ENCODE measurements at places on chromosomes 16 and 17.

DNA sequence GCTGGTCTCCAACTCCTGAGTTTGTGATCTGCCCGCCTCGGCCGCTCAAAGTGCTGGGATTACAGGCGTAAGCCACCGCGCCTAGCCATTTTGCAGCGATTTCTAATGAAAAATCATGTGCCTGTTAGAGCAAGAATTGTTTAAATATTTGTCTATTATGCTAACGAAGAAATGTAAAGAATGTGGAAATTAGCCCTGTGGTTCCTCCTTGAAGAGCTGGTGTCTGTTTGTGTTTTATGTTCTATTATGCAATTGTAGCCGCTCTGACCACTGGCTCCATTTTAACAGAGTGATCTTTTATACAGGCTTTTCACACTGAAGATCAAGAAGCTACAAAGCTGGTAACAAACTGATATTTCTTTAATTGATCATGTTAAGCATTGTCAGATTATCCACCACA, 217.3 kb downstream of the USP22 start:
- DNase-seq, result no peak

GRCh38 chr17:70588003-70588402, 418.7 kb downstream of the KCNJ2 start:
- no peak for DNase-seq

- no peak for DNase-seq
These were observed 35.4 kb downstream of the TMEM114 start for GRCh38 chr16:8554881-8555280.

- no peak for DNase-seq
These were observed 44.0 kb downstream of the PLCG2 start for GRCh38 chr16:81823111-81823510.

- no peak for DNase-seq
These were observed 25.3 kb downstream of the UBE2O start for GRCh38 chr17:76427501-76428231.

GRCh38 chr16:12612598-12613101, 191.0 kb downstream of the CPPED1 start:
- no peak for DNase-seq

- no peak for DNase-seq
These were observed 3.5 kb downstream of the ACBD4 start for GRCh38 chr17:45138911-45139532.

DNA sequence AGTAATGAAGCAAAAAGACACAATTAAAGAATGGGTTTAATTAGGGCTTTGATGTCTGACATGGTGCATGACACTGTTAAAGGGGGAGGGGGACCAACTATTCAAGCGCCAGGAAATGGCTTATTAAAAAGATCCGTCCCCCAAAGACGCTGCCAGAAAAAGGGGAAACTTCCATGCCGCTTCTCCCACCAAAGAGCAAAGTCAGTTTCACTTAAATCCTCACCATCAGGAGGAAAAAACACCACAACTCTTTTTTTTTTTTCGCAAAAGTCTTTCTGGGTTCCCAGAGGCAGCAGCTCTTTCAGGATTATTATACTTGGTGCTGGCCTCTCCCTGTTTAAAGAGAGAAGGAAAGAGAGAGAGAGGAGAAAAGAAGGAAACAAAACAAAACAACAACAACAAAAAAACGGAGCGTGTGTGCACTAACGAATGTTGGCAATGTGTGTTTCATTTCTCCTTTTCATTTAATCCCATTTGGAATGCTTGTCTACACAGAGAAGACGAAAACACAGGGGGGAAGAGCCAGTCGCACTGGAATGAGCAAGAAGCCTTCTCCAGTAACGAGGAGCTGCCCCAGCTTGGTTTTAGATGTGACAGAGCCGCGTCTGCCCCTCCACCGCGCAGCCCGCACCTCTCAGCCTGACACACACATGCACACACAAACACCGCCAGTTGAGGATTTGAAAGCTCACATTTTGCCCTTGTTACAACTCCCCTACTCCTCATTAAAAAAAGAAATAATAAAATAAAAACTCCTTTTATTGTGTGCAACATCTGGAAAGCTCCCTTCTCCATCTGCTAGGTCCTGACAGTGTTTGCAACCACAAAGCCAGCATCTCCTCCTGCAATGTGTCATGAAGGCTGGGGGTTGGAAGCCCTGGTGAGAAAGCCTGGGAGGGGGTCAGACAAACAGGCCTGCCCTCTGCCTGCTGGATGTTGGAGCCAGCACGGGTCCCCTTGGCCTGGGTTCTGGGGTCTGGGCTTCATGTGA, 32.7 kb upstream of the AXIN2 start:
- no peak for DNase-seq

DNA sequence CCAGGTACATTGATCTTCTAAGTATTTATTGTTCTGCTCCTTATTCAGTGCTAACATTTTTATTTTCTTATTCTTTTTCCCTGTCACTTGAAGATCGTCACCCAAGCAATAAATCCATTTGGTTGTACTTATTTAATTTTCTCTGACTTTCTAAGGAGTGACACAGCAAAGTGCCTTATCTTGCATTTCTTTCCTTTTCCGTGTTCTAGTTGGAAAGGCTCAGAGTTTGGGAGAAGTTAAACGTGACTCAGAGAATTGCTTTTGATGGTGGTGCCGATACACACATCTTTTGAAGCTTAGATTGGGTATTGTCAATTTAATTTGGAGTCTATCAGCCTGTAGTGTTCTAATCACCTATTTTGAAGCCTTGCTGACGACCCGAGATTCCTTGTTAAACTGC, 72.0 kb downstream of the PITPNC1 start:
- DNase-seq, result no peak

DNA sequence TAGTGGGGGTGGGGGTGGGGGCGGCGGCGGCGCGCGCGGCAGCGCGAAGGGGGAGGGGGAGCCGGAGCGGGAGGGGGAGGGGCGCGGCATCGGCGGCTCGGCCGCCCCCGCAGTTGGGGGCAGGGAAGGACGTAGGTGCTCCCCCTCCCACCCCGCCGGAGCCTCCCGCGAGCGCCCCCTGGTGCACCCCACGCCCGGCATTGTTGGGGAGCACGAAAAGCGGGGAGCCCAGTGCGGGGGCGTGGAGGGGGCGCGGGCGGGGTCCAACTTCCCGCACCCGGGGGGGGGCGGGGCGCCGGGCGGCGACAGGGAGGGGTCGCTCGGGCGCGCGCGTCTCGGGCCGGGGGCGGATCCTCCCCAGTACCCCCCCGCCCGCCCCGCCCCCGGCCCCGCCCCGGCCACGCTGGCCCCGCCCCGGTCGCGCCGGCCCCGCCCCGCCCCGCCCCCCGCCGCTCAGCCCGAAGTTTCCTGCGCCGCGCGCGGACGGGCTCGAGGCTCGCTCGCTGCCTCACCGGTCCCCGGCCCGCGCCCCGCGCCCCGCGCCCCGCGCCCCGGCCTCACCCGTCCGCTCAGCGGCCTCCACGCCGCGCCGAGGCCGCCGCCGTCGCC, at the start of gene CACNA1H:
Gene CACNA1H (plus strand): TSS at position 456 of the 609 bp plus-strand sequence. CDS start 632 bp downstream, outside the sequence.
- peak; percentile 16 for DNase-seq

DNA sequence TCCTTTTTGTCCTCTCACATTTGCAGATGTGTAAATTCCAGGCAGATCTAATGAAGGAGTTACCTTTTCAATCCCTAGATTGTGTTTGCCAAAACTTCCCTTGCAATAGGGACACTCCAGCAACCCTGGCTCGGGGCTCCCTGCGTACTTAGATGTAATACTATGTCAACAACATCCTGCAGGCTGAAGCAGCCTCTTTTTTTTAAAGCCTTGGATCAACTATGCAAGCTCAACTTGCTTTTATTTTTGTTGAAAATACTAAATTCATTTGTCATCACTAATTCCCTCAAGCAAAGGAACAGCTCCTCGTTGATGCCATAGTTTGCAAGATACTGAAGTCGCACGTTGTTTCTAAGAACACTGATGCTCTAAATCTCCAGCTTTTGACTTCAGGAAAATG, 59.1 kb downstream of the GRIN2A start:
- DNase-seq, result no peak

GRCh38 chr17:44780845-44781480, 22.2 kb downstream of the ADAM11 start:
- no peak for DNase-seq

- DNase-seq, result no peak
These were observed 66.2 kb downstream of the NQO1 start for GRCh38 chr16:69660166-69660565.

GRCh38 chr16:4894276-4895150, 42.4 kb downstream of the PPL start:
- no peak for DNase-seq

- DNase-seq, result no peak
These were observed 57.8 kb downstream of the PDPK1 start for GRCh38 chr16:2595393-2596205.

DNA sequence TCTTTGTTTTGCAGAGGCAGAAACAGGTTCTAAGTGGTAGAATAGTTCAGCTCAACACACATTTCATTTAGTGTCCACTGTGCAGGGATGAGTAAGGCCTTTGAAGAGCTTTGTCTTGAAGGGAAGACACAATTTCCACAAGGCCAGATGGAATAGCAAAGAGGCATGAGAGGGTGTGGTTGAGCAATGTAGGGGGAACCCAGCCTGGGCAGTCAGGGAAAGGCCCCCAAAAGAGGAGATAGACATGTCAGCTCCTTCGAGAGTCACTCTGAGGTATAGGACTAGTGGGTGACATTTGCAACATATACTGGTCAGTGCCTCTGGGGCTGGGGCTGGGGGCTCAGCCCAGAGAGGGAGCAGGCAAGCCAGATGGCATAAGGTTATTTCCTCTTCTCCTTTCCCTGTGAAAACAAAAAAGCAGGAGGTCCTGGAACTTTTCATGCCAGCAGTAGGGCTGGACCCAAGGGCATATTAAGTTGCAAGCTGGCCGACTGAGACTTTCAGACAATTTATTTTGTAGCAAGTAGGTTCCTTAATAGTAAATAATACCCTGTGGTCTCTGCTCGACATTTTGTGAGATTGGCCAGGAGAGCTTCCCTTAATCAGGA, 7.1 kb downstream of the ALKBH5 start:
- DNase-seq, result no peak

DNA sequence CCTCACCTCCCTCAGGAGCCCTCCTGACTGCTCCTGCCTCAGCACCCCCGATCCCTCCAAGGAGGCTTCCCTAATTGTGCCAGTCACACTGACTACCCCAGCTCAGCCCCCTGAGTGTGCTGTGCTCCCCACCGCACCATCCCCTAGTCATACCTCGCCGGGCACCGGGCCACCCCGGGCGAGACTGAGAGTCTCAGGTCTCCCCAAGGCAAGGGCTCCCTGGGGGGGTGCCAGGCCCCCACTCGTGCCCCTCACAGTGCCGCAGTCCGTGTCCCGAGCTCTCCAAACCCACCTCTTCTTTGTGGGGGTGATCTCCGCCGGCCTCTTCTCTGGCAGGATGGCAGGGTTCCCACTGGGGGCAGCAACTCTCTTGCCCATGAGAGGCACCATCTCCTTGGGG, 3.2 kb downstream of the TRPV3 start:
- no peak for DNase-seq

GRCh38 chr16:29852654-29853053, 10.4 kb downstream of the CDIPT start:
- DNase-seq, result no peak

DNA sequence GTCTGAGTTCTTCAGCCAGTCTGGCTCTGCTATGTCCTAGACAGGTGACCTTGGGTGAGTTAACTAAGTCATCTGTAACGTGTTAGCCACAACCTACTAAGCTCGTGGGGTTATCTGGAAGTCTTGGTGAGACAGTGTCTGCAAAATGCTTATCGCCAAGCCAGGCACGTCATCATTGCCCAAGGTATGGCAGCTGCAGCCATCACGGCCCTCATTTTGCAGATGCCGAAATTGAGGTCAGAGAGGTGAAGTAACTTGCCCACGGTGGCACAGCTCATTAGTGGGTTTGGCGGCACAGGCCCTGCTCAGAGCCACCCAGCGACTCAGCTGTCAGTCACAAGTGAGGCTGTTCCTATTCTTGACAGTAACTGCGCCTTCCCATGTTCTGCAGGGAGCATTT, 79.8 kb downstream of the CMIP start:
- no peak for DNase-seq

DNA sequence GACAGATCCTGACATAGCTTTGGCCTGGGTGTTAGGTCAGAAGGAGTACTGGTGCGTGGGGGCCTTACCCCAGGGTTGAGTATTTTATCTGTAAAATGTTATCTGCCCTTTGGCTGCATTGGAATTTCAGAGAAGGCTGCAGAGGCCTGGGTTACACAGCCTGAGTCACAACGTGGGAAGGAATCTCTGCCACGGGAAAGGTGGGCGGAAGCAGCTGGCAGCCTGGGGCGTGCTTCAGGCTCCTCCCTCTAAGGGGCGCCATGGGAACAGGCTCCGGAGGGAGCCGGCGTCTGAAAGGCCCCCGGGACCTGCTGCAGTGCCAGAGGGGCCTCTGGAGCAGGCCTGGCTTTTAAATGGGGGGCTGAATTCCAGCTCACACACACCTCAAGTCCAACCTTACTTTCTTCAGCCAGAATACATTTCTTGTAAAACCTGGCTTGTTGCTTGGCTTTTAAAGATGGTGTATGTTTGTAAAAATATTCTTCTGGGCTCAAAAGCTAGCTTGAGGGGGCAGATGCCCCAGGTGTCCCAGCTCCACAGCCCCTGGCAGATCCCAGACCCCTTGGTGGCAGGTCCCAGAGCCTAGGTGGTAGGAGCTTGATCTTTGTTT, 142.2 kb downstream of the RAB11FIP4 start:
- DNase-seq, result no peak

- DNase-seq, result no peak
These were observed 7.3 kb downstream of the FASN start for GRCh38 chr17:82090549-82091263.

DNA sequence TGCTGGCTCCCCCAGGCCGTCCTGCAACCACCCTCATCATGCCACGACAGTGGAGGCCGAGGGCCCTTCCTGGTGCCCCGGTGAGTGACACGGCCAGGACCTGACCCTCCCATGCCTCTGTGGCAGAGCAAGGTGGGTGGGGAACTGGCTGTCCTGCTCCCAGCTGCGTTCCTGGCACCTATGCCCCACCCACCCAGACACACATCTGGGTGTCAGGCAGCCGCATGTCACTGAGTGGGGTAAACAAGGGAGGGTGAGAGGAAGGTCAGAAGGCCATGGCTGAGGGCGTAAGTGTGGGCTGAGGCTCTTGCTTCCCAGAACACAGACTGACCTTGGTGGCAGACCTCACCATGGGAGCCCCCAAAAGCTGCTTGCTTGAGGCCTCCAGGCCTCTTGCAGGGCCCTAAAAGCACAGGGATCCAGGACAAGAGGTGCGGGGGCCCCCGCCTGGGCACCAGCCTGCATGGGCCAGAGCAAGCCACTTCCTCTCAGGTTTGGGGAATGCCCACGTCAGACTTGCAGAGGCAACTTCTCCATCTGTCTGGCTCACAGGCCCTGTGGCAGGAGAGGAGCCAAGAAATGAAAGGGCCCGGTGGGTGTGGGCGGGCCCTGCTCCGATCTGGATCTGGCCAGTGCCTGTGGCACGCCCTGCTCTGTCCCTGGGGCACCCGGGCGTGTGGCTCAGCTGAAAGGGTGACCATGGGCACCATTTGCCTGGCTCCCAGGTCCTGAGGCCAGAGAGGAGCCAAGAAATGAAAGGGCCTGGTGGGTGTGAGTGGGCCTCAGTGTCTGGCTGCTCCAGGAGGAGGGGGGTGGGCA, 3.9 kb upstream of the CCDC57 start:
- DNase-seq, result no peak

DNA sequence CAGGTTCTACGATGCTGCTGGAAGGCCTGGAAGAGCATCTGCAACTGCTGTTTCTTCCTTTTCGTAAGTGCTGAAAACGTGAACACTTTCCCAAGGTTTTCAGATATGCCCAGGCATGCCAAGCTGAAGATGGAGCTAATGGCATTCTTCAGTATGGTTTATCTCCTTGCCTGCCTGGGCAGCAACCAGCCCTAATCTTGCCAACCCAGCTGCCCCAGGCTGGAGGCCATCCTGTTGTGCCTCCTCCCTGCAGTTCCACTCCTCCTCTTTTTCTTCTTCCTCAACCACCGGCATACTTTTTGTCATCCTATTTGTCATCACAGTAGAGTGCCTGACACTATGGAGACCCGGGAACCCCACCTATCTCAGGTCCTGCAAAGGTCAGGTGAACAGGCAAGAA, 1849.3 kb downstream of the TP53TG3F start:
- DNase-seq, result no peak
